Tongue (tissue), 3 donors: ENCODE measurements at places on chromosomes 5 and 9.

DNA sequence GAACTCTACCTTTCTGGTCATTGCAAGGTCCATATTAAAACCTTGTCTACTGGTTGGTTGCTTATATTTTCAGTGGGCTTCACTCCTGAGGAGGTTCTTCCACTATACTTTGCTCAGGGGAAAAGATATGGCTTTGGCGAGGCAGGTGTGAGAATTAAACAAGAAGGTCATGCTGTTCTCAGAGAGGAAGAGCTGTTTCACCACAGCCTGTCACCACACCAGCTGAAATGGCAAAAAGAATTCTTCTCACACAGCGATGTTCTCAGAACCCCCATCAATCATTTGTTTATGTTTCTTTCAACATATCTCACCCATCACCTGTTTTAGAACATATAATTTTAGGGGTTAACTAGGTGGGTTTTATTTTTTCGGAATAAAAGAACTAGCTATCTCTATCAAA is 38.6 kb downstream of the CAPSL start:
- DNase-seq = no peak

GRCh38 chr9:122954253-122954691 is 13.5 kb downstream of the RABGAP1 start:
- DNase-seq = no peak

- peak; percentile 56 for DNase-seq
These were observed 106.7 kb downstream of the SMIM15 start for GRCh38 chr5:61055434-61056006.

DNA sequence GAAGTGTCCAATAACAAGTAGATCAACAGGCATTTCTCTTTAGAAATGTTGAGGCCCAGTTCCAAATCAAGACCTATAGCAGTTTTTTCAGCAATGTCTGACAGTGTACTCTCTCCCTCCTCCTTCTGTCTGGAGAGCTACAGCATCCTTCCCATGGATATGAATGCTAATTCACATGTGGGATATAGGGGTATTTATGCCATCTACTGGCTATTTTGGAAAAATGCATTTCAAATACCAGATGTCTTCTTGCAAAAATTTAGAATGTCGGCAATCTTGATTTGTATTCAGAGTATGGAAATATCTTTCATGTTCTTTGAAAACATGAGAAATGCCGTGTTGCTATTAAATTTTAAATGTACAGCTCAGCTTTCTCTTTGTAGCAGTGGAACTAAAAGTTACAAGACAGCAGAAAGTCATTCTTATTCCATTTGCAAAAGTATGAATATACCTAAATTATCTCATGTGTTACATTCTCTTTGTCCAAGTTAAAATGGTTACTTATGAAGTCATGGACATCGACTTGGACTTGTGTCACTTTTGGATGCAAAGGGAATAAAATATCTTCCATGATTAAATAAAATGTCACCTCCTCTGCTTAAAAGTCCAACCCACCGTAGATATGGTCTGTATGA is 647.8 kb downstream of the TAF11L14 start:
- DNase-seq = peak; percentile 61

GRCh38 chr9:96604004-96604319 is 15.7 kb downstream of the CDC14B start:
- DNase-seq = no peak

- no peak for DNase-seq
These were observed 315.6 kb downstream of the TRIM32 start for GRCh38 chr9:117002686-117003085.

DNA sequence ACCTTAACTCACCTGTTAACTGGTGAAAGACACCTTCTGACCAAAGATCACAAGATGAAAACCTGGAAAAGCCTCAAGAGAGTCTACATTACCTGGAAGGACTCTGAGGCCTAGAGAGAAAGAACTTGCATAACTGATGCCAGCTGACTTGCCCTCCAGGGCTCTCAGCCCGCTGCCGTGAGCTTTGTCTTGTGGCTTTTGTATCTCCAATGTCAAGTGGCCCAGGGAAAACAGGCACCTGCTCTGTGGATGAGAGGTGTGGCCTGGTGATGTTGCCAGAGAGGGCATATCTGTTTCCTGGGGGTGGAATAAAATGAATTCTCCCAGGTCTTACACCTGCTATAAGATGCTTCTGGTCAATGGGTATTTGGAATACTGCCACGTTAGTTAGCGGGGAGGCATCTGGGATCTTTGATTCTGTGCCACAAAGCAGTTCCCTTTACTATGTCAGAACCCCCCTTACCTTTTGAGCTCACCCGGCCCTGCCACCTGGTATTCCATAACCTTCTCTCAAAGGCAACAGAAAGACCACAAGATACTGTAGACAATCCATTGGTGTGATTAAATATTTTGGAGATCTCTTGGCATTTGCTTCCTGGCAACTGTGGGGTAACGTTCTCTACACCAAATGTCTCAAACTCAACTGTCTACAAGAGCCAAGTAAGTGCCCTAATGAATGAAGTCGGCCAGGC is 54.9 kb upstream of the N4BP3 start:
- DNase-seq = no peak

DNA sequence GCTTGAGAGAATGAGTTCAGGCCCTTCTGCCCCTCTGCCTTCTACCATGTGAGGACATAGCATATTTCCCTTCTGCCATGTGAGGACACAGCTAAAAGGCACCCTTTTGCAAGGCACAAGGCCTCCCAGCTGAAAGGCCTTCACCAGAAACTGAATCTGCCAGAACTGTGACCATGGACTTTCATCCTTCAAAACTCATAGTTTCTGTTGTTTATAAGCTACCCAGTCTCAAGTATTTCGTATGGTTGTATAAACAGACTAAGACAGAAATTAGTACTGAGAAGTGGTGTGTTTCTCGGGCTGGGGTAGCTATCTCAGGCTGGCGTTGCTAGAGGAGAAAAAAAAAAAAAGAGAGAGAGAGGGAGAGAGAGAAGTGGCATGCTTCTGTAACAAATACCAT is 368.6 kb downstream of the DMRTA1 start:
- no peak for DNase-seq

- peak; percentile 58 for DNase-seq
These were observed 85.2 kb downstream of the BASP1 start for GRCh38 chr5:17302604-17303003.

GRCh38 chr5:85614489-85614888 is 1003.3 kb upstream of the COX7C start:
- DNase-seq = no peak

- DNase-seq = peak; percentile 79
These were observed 105.2 kb downstream of the DAB2IP start for GRCh38 chr9:121756474-121757280.

DNA sequence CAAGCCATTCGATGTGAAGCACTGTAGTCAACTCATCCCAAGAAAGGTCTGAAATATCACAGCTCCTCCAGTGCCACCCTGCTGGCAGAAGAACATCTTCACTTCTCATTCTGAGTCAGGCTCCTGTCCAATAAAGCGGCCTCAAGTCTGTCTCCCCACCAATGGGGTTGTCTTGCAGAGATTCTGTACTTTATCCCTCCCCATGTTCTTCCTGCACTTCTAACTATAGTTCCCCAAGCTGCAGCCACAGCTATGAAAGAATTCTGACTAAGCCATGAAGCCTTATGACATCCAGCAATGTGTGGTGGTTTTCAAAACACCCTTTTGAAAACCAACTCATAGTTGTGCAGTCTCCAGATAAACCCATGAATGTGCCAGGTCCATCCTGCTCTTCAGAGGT is 6.8 kb downstream of the MACROH2A1 start:
- no peak for DNase-seq

DNA sequence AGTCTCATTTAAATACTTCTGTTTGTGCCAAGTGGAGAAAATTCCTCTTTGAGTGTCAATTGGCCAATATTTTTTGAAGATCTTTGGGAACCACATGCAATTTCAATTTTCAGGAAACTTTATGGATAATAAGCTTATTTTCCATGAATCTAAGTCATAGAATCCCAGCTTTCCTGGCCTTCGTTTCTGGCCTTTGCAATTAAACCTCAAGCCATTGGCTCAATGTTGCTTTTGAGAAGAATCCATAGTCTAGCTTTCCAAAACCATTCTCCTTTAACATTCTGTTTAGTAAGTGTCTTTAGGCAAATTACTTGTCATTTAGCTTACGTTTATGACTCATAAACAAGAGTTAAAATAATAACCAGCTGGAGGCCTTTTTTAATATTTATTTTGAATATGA is 145.0 kb upstream of the FTMT start:
- no peak for DNase-seq

DNA sequence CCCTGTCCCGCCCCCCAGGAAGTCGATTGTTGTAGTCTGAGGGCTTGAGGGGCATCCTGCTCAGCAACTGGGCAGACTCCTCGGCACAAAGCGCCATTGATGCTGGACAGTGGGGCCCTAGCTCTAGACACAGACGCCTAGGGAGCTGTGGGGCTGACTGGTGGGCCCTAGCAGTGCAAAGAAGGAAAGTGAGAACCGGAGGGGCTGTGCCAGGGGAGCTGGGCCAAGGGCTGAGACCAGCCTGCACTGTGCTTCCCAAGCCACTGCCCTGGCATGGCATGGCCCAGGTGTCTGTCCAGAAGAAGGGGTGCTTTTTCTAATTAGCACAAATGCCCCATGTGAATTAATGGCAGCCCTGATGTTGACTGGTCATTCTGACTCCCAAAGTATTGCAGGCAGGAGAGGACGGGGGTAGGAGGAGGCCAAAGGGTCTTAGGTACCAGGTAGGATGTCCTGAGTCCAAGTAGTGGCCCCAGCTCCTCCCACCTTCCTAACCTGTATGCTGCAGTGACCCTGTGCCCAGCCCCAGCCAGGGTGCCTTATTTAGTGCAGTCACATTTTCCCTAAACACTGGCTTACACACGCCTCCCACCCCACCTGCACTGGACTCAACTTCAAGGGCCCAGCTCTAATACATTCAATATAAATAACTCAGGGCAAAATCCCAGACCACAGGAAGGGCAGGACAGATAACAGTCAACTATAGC is 15.9 kb downstream of the TCF7 start:
- no peak for DNase-seq

DNA sequence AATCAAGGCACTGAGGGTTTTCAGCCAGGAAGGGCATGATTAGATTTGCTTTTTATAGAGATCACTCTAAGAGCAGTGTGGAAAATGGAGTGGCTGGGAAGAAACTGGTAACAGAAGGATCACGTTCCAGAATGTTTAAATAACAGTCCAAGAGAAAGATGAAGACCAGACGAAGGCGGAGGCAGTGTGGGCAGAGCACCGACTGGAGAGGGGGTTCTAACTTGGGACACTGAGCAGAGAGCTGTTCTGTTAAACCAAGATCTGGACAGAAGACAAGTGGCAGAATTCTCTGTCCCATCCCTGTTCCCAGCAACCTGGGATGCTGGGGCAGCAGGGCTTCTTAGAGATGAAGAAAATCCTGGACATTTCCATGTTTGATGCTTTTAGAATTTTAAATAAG is 249.1 kb upstream of the NR4A3 start:
- DNase-seq = no peak

- no peak for DNase-seq
These were observed 58.3 kb downstream of the PRELID2 start for GRCh38 chr5:145776886-145777285.

DNA sequence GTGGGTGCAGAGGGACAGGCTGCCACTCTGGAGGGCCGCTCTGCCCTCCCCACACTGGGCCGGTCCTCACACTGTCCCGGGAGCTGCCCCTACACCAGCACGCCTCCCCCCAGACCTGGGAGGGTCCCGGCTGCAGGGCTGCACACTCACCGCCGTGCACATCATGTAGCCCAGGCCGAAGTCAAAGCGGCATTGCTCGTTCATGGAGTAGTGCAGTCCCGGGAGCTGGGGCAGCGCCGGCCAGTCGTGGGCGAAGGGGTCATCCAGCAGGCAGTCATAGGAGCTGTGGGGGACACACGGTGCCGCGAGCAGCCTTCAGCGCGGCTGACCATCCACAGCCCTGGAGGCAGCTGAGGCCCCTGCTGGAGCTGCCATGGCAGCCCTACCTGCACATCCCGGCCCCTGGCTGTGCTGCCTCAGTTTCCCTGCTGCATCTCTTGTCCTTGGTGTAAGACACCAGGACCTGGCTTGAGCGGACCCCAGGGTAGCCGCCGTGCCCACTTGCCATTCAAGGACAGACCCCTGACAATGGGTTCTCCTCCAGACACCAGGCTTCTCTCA is 93.2 kb downstream of the ZNF354C start:
- DNase-seq = no peak

DNA sequence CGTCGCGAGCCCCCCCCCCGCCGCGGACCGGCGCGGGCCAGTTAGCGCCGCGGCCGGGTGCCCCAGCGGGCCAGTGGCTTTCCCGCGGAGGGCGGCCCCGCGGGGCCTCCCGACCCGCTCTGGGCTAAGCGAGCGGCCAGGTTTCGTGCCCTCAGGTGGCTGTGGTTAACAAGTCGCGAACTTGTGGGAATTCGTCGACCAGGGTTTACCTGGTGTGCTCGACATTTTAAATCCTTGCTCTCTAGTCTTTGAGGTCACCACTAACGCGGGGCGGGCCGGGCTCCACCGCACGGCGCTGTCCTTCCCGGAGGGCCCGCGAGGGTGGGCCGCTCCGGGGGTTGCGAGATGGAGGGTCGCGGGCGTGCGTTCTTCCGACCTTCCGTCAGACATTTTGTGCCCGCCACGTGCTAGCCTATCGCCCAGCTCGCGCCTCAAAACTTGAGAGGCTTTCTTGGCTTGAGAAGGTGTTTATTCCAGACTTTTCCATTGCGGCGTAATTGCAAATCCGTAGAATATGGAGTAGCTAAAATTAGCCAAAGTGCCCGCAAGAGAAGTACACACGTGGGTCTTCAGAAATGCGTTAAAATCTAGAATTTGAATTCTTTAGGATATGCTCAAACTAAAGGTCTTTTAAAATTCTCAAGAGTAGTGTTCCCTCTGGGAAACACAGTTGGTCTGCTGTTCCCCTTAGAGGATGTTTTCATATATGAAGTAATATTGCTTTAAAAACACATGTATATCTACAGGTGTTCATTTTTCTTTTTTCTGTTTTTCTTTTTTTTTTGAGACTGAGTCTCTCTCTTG is 2.1 kb downstream of the ANP32B start:
- DNase-seq = peak; percentile 61

DNA sequence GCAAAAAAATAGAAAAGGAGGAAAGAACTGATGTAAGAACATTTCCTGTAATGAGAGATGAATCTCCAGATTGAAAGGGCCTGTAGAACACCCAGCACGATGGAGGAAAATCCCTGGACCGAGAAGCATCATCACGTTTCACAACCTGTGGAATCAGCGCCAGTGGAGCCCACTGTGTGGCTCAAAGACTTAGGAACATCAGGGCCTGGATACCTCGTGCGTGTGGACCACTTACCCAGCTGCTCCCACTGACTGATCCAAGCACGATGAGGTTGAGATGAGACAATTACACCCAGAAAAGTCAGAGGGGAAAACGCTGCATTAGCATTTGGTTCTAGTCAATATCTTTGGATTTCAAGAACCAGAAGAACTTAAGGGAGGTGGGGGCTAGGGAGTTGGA is 224.6 kb downstream of the SYK start:
- DNase-seq = no peak

GRCh38 chr5:149405550-149406202 is 26.6 kb upstream of the IL17B start:
- no peak for DNase-seq

DNA sequence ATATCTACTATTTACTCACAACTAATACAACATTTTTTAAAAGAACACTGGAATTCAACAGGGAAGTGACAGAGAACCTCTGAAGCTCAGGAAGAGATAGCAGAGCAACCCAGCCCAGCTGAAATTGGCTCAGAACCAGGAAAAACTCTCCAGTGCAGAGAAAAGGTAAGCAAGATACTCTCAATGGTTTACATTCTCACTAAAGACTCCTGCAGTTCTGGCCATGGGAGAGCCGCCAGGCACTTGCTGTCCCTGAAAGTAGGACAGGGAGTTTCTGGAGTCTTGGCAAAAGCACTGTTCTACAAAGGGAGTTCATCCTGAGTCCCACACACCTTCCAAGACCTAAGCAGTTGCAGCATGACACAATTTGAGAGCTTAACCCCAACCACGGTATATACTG is 330.8 kb downstream of the TRIM36 start:
- no peak for DNase-seq
